Right lung (tissue), 10 donors: ENCODE measurements at places on chromosomes 5 and 9. TPM values are rescaled to one million over a fixed set of nuclear protein-coding genes. Genes with fewer than 3 reads are reported as not detected.

Gene PRSS3
- not detected for polyA plus RNA-seq

DNA sequence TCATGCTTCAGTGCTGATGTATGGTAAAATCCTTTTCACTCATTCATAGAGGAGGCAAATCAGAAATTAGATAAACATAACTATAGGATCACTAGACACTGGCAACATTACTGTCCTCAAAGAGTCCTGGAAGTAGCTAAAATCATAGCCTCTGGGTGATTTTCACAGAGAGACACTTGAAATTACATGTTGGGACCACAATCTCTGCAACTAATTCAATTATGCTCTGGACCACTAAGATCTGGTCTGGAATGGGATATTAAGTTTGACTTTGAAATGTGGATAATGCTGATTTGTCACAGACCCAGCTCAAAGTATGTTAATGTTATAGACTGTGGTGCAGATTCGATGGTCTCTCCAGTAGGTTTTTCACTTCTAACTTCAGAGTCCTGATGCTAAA is 214.6 kb upstream of the CCNH start:
- no peak for DNase-seq

Gene SPATA31C1
- 0.09 TPM for polyA plus RNA-seq

Gene NRG2
- 7.4 TPM for polyA plus RNA-seq

GRCh38 chr5:142881076-142881783 is 111.1 kb downstream of the ARHGAP26 start:
- DNase-seq: no peak

DNA sequence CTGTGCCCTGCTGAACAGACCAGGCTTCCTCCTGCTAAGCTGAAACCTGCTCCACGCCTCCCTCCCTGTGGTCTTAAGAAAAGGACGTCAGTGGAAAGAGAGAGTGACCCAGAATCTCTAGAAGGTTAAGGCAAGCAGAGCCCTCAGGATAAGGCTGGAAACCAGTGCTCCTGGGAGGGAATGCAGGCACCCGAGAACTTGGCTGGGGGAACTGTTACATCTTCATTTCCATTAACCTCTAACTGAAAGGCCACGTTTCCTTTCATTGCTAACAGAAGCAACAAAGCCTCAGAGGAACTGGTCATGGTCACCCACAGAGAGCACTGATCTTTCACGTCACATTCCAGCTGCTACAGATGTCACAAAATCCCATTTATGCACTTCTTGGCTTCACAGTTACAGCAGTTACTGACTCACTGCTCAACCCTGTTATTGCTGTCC is 26.1 kb upstream of the AKNA start:
- DNase-seq: no peak

GRCh38 chr9:87706066-87706739 is 19.7 kb upstream of the CTSL start:
- no peak for DNase-seq
